ENCODE measurements at places on chromosomes 13 and 19. TPM values are rescaled to one million over a fixed set of nuclear protein-coding genes. Genes with fewer than 3 reads are reported as not detected.

The VSTM1 gene
- 0.76 TPM for total RNA-seq

The IL12RB1 gene
- total RNA-seq: 2.1 TPM

The FCGBP gene
- 83.1 TPM for total RNA-seq

The FUT6 gene
- total RNA-seq: not detected

The CEACAM16 gene
- not detected for total RNA-seq

The ZNF415 gene
- total RNA-seq: 12.6 TPM

The RFPL4AL1 gene
- total RNA-seq: not detected

The GPC5 gene
- total RNA-seq: 2.5 TPM

The ZNF729 gene
- total RNA-seq: not detected

The CD209 gene
- total RNA-seq: 20.1 TPM

Measured in sciatic nerve (tissue), 2 donors.